Activated CD8-positive, alpha-beta T cell treated with anti-CD3 and anti-CD28 coated beads, Interleukin-2, amount 10 ng/mL, durations not matched to agents 7 days and 5 days (primary cell): ENCODE measurements at places on chromosomes 11 and 22. TPM values are rescaled to one million over a fixed set of nuclear protein-coding genes. Genes with fewer than 3 reads are reported as not detected.
A peak's percentile ranks its signal among the peaks of the same experiment; 100 is the strongest.

GRCh38 chr11:69770540-69770939 lies 4.6 kb downstream of the FGF4 start:
- H3K27ac ChIP-seq: no peak overlapping the region
- H3K36me3 ChIP-seq: no peaks in the 10 kb centered on the region
- peaks cover 34% of the 10 kb centered on the region for H3K27me3 ChIP-seq

GRCh38 chr11:94590352-94591041 lies 23.3 kb downstream of the PIWIL4 start:
- H3K27ac ChIP-seq: no peak overlapping the region
- no peaks in the 10 kb centered on the region for H3K36me3 ChIP-seq
- H3K27me3 ChIP-seq: no peaks in the 10 kb centered on the region
- no peak overlapping the region for H3K4me3 ChIP-seq
- no peak for DNase-seq

- no peak for DNase-seq
- no peaks in the 10 kb centered on the region for H3K27me3 ChIP-seq
- H3K36me3 ChIP-seq: peaks cover 10% of the 10 kb centered on the region
- no peak overlapping the region for H3K4me3 ChIP-seq
- peaks cover 66% of the 10 kb centered on the region for H3K4me1 ChIP-seq
These were observed 61.8 kb downstream of the FAM83F start for GRCh38 chr22:40056559-40056958.

GRCh38 chr22:44419429-44419828 lies 78.6 kb downstream of the RTL6 start:
- H3K4me1 ChIP-seq: no peaks in the 10 kb centered on the region
- no peak overlapping the region for H3K4me3 ChIP-seq
- no peak overlapping the region for H3K27ac ChIP-seq
- peaks cover 29% of the 10 kb centered on the region for H3K27me3 ChIP-seq
- no peaks in the 10 kb centered on the region for H3K36me3 ChIP-seq

DNA sequence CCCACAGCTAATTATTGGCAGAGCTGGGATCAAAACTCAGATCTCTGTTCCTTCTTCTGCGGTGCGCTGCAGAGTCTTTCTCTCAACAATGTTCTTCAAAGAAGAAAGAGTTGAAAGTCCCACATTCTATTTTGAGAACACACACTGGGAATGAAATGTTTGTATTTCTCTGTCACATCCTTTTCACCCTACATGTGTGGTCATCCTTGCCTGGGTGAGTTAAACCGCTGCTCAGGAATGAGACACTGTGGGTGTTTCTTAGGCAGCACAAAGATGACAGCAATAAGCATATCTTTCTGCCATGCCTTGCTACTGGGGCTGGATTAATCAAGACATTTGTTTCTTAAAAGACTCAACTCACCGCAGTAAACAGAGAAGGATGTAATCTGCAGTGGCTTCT lies 222.6 kb downstream of the LARGE1 start:
- H3K27me3 ChIP-seq: no peaks in the 10 kb centered on the region
- H3K27ac ChIP-seq: no peak overlapping the region
- no peaks in the 10 kb centered on the region for H3K36me3 ChIP-seq
- H3K4me3 ChIP-seq: no peak overlapping the region

GRCh38 chr11:9839550-9839949 lies 175.7 kb downstream of the SWAP70 start:
- no peak for DNase-seq
- peak overlapping the region; percentile 51 for H3K27ac ChIP-seq
- H3K36me3 ChIP-seq: peaks cover 18% of the 10 kb centered on the region
- H3K4me1 ChIP-seq: peaks cover 43% of the 10 kb centered on the region
- peaks cover 2% of the 10 kb centered on the region for H3K27me3 ChIP-seq

- no peaks in the 10 kb centered on the region for H3K27me3 ChIP-seq
- H3K4me1 ChIP-seq: no peaks in the 10 kb centered on the region
- H3K4me3 ChIP-seq: no peak overlapping the region
- H3K36me3 ChIP-seq: no peaks in the 10 kb centered on the region
These were observed 6.7 kb downstream of the DDI1 start for GRCh38 chr11:104043142-104043541.

DNA sequence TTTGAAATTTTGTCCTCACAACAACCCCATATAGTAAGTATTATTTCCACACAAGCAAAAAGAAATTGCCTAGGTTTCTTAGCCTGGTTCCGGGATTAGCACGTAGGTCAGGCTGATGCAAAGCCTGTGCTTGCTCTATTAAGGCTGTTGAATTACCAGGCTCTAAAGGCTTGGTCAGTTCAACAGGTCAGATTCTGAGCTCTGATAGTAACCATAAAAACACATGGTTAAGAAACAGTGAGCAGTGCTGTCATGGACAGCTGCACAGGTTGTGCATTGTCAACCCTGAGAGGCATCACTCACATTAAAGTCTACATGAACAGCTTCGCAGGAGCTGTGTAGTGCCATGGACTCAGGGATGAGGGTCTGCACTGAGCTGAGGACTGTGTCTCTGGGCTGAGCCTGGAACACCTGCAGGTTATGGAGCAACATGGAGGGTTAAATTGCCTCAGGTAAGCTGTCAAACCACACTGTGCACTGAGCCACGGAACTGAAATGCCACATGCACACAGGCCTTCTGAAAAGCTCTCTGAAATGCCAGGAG lies 98.0 kb downstream of the PIWIL4 start:
- no peak overlapping the region for H3K27ac ChIP-seq
- DNase-seq: no peak
- H3K4me3 ChIP-seq: no peak overlapping the region
- H3K4me1 ChIP-seq: no peaks in the 10 kb centered on the region
- peaks cover 7% of the 10 kb centered on the region for H3K27me3 ChIP-seq

DNA sequence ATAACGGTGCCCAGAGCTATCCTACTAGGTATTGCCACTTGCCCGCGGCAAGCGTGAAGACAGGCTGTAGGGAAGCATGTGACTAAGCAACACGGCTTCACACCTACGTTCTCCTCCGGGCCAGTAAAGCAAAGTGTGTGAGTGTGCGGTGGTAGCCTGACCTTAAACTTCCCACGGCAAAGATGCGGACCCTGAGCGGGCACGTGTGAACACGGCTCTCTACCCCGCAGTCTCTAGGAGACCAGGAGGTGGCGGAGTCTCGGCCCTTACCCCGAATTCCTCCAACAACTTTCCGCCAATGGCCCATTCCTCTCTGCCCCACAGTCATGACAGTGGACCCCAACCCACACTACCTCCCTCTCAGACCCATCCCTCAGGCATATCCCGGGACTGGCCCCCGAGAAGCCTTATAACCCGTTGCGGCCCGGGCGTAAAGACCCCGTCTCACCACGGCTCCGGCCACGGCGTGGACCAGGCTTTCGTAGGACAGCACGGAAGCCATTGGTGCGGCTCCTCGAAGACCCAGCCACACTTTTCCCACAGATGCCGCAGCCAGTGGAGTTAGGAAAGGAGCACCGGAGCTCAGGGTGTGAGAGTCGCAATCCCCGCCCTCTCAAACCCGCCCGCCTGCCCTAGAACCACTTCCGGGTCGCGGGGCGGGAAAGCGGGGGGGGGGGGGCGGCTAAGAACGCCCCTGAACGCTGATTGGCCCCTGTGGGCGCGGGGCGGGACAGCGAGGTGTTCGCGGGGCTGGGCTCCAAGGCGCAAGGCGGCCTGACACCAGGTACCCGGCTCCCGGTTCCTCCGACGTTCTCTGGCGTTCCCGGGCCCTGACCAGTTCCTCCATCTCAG lies at the start of gene SLC25A17:
Gene SLC25A17 (minus strand): TSS at position 600 of the 852 bp plus-strand sequence. CDS start 98 bp downstream, at position 502.
- peak within 1 kb of the TSS; percentile 92 for H3K27ac ChIP-seq
- H3K27me3 ChIP-seq: no peaks in the 10 kb centered on the region
- peaks cover 34% of the 10 kb centered on the region for H3K4me1 ChIP-seq
- peak; percentile 90 for DNase-seq
- peak within 1 kb of the TSS; percentile 94 for H3K4me3 ChIP-seq

DNA sequence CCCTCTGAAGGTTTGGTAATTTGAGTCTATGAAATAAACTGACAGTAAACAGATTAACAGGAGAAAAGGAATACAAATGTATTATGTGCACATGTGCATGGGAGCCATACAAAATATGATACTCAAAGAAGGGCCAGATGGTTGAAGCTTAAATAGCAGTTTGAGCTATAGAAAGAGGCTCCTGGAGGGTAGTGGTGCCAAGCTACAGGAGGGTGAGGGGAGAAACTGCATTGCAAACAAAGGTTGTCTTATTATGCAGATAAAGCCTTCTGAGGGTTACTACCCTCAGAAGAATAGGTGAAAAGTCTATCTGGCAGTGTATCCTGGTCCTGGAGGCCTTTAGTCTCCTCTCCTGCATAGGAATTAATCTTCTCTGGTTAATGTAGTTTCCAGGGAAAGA lies 267.3 kb upstream of the MPPED2 start:
- no peaks in the 10 kb centered on the region for H3K36me3 ChIP-seq
- H3K27ac ChIP-seq: no peak overlapping the region
- H3K4me3 ChIP-seq: no peak overlapping the region
- no peak for DNase-seq
- no peaks in the 10 kb centered on the region for H3K27me3 ChIP-seq
- no peaks in the 10 kb centered on the region for H3K4me1 ChIP-seq

DNA sequence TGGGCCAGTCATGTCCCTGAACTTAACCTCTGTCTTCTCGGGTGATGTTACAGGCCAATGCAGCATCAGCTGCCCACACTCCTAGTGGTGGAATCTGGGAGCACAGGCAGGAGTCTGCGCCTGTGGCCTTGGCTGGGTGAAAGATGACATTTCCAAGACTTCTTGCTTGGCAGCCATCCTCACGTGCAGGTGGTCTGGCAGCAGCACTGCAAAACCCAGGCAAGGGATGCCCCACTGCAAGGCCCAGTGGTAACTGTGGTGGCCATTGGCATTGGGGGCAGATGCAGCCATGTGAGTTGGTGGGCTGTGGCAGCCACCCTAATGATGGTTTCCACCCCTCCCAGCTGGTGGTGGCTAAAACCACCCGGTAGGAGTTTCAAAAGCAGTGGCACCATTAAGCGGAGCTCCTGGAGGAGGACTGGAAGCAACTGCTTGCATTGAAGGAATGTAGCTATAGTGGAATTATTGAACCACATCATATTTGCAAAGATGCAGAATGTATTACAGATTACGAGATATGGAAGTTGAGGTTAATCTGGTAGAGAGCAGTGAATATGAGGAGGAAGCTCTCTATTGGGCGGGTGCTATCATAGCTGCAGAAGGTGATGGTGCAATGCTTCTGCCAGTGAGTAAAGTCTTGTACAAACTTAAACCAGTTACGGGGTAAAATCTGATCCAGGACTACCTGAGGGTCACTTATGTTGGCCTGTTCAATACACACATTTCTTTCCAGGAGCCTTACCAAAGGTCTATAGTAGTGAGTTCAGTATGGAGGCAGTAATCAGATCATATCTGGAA lies 120.7 kb upstream of the TOP3B start:
- no peak overlapping the region for H3K27ac ChIP-seq
- H3K4me3 ChIP-seq: no peak overlapping the region
- no peaks in the 10 kb centered on the region for H3K4me1 ChIP-seq
- peaks cover 24% of the 10 kb centered on the region for H3K27me3 ChIP-seq
- peak; percentile 27 for DNase-seq
- H3K36me3 ChIP-seq: no peaks in the 10 kb centered on the region

DNA sequence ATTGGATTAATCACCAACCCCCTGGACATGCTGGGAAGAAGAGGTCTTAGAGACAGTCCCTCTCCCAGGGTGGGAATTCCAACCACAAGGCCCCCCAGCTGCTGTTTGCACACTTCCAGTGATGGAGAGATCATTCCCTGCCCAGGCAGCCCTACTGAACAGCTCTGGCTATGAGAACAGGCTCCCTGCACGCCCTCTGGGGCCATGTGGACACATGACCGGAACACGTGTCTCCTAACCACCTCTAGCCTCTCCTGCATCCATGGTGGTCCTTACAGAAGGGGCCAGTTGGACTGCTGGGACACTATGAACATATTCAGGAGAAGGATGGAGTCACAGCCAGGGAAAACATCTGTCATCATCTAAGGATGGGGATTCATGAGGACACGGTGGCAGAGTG lies 196.2 kb downstream of the MN1 start:
- no peak overlapping the region for H3K4me3 ChIP-seq
- no peaks in the 10 kb centered on the region for H3K36me3 ChIP-seq
- no peak overlapping the region for H3K27ac ChIP-seq
- no peaks in the 10 kb centered on the region for H3K27me3 ChIP-seq
- no peak for DNase-seq

DNA sequence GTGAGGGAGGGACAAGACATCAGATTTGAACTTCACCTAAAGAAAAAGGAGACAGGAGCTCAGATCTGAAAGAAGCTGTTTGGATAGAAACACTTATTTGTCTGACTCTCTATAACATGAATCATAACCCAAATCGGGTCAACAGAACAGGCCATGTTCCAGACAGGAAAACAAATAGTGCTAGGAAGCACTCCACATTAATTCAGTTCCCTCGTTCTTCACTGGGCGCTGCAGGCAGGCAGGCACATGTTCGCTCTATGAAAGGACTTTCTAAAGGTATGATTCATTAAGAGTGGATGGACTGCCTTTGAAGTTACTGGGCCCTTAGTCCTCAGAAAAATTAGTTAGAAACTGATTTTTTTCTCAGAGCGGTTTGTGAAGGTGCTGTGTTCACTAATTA lies 137.5 kb upstream of the TRPC6 start:
- H3K4me1 ChIP-seq: no peaks in the 10 kb centered on the region
- no peaks in the 10 kb centered on the region for H3K36me3 ChIP-seq
- H3K4me3 ChIP-seq: no peak overlapping the region
- no peak for DNase-seq
- H3K27ac ChIP-seq: no peak overlapping the region

DNA sequence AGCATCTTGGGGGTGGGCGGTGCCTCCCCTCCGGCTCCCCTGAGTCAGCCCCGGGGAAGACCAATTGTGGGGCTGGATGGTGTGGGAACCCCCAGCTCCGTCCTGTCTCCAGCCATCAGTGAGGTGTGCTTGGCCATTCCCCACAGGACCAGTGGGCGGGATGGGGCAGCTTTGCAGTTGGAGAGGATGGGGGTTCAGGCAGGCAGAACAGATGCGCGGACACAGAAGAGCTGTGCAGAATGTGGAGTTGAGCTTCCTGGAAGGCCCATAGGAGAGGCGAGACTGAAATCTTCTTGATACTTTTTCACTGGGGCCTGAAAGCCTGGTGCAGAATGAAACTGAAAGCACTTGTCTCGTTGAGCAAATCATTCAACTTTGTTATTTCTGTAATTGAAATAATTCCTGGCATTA lies 23.8 kb downstream of the PARVB start:
- peak overlapping the region; percentile 14 for H3K27ac ChIP-seq
- H3K4me3 ChIP-seq: peak overlapping the region; percentile 26
- H3K36me3 ChIP-seq: no peaks in the 10 kb centered on the region
- H3K27me3 ChIP-seq: no peaks in the 10 kb centered on the region
- no peak for DNase-seq

DNA sequence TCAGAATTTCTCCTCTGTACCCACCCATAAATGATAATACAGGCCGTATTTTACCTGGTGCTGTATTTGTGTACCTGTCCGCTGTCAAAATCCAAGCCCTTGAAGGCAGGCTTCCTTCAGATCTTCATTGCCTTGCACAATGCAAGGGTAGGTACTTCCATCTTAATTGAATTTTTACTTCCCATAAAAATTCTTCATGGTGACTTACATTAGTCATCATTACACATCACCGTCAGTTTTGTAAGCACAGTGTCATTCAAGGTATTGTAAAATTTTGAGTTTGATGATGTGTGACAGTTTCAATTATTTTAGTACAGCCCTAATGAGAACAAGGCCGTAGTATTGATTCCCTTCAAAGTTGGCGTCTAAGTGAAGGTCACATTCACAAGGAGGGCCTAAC lies 770 bp upstream of the TSG101 start:
- peak overlapping the region; percentile 99 for H3K27ac ChIP-seq
- H3K27me3 ChIP-seq: no peaks in the 10 kb centered on the region
- DNase-seq: no peak
- peaks cover 29% of the 10 kb centered on the region for H3K4me1 ChIP-seq
- peaks cover 23% of the 10 kb centered on the region for H3K36me3 ChIP-seq

The SMTNL1 gene
- not detected for total RNA-seq

The INS gene
- not detected for total RNA-seq

The PRPF19 gene
- total RNA-seq: 161 TPM

The OR8D1 gene
- not detected for total RNA-seq

The NRGN gene
- total RNA-seq: 5.7 TPM

The NADSYN1 gene
- total RNA-seq: 127 TPM

The SBF2 gene
- total RNA-seq: 5.1 TPM

The PKDREJ gene
- total RNA-seq: not detected

The C1QTNF5 gene
- total RNA-seq: not detected

The TOM1 gene
- total RNA-seq: 22.3 TPM
